ENCODE measurements at places on chromosomes 1 and 21.

GRCh38 chr1:228336308-228337030 lies 70.2 kb downstream of the TRIM11 start:
- no peak for DNase-seq

DNA sequence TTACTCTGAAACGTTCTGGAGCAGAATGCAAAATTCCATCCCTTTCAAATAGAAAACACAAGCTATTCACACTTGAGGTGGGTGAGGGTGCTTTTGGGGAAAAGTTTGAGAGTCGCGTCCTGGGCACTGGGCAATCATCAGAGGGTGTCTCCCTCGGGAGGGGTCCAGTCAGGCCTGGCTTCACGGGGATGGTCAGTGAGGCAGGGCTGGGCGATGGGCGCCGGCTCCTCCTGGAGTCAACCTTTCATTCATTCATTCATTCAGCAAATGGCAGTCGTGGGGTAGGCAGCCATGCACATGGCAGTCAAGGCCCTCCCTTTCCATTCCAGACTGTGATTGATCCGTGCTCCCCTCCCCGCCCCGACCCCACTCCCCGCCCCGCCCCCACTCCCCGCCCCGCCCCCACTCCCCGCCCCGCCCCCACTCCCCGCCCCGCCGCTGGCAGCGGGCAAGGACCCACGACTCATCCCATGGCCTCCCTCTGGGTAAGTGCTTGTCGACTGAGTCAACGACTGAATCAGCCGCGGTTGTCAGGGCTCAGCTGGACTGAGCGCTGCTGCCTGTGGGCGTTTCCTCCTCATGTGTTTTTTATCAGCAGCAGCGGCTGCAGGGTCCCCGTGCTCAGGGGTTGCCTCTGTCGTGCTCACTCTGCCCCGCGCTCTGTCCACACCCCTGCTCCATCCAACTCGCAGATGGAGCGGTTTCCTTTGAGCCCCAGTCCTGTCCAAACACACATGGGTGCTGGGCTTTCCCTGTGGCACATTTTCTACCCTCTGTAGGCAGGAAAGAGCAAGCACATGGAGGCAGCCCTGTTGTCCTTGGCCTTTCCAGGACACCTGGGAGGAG lies 12.5 kb upstream of the SPSB1 start:
- no peak for DNase-seq

DNA sequence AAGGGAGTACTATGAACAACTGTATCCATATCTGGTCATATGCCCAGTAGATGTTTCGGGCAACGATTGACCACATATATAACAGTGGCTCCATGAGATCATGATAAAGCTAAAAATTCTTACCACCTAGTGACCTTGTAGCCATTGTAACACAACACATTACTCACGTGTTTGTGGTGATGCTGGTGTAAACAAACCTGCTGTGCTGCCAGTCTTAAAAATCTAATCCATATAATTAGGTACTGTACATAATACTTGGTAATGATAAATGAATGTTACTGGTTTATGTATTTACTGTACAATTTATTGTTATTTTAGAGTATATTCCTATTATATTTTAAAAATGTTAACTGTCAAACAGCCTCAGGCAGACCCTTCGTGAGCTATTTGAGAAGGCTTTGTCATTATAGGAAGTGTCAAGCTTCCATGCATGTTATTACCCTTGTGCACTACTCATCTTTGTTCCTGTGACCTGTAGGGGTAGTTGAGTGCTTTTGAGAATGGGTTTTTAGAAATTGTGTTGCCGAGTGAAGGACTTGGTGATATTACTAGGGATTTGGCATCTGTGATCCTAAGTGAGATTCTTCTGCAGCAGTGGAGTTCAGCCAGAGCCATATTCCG lies 23.6 kb downstream of the DIP2A start:
- DNase-seq: no peak

GRCh38 chr21:15291621-15292266 lies 226.9 kb upstream of the NRIP1 start:
- DNase-seq: no peak

DNA sequence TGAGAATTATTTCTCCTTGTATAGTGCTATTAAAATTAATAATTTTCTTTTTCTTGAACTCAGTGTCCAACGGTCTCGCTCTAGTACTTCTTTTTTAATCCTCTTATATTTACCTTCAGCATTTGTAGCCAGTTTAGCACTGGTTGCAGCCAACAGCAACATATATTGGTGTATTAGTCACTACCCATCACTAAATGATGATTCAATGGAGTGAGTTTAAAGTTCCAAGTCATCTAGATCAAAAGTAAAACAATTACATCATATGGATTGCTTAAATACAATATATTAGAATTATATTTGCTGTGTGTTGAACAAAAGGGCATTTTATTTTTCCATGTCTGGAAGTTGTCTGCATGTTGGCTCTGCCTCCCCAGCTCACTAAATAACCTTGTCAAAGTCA lies 591.8 kb downstream of the ADGRL2 start:
- no peak for DNase-seq

GRCh38 chr1:66276218-66276617 lies 257.7 kb upstream of the SGIP1 start:
- DNase-seq: no peak

- no peak for DNase-seq
These were observed 1019.6 kb downstream of the PLA2G4A start for GRCh38 chr1:187848321-187848720.

DNA sequence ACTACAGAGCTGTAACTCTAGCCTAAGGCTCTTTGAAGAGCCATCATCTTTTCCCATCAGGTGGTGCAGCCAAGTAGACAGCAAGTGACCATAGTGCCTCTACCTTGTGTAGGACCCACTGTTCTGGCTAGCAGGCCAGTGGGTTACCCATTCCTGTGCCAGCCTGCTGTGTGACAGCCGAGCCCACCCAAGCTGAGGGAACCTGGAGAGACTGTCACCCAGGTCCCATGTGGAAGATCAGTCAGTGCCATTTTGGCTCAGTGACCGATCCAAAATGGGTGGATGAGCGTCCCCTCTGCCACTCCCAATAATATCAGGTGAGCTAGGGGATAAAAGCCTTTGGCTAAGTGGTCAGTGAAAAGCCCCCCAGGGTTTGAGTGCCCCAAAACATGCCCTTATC lies 417.9 kb downstream of the MATN1 start:
- DNase-seq: no peak

DNA sequence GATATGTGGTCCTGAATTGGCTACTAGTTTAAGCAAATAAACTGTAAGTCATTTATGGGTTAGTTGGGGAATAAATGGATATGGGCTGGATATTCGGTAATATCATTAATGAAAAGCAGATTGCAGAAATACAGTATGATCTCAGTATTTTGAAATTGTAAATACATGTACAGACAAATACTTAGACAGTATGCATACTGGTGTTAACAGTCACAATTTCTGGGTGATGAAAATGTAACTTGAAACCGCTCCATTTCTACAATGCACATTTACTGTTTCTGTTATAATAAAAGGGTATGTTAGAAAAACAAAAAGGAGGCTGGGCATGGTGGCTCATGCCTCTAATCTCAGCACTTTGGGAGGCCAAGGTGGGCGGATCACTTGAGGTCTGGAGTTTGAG lies 28.0 kb downstream of the BLZF1 start:
- DNase-seq: no peak

GRCh38 chr1:86699186-86699585 lies 5.2 kb upstream of the SH3GLB1 start:
- no peak for DNase-seq

DNA sequence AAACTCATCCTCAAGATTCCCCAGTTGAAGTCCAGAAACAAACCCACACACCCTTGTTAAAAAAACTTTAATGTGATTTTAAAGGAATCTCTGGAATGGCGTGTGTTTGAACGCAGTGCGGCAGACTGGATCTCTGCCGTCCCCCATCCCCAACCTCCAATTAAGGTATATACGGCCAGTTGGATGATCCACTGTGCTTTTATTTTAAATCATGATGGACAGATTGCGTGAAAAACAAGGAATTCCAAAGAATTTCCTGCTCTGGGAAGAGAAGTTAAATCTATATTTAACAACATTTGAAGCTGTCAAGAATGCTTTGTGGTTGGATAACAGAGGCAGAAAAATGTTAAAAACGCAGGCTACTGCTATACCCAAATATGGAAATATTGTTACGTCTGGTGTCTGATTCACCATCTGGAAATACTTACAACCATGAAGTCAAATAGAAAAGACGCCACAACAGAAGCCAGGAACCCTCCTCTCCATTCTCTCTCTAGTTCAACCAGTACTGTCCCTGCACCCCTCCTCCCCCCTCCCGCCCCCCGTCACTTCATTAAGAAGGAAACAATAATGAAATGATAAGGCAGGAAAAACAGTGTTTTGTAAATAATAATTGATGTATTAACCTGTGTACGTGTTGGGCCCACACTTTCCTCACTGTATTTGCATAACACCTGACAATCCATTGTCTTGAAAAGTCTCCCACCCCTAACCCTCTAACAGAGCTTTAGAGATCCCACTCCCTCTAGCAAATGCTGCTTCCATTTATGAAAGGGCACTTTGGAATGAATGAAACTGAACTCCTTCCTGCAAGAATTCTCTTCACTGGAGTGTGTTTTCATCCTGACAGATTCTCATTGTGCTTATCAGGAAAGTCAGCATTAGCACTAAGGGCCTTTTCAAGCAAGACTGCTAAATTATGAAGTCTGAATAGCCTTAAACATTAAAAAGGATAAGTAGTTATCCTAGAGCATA lies 2.0 kb upstream of the CCN1 start:
- peak; percentile 73 for DNase-seq

All from Panc1 (cell line).